ENCODE measurements at places on chromosomes 12 and 14.

DNA sequence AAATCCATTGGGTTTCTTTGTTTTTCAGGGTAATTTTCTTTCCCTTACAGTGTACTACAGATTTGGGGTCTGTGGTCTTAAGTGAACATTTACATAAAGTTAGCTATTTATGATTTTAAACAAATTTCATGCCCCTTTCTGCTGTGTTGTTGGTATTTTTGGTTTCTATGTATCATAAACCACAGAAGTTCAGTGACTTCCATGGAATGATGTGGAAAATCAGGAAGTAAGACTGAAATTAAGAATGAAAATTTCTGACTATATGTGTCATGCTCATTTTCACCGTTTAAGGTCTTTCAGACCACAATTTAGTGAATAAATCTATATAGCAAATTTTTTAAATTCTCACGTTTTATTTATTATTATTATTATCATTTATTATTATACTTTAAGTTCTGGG, 31.7 kb downstream of the ETV6 start:
- DNase-seq = no peak

DNA sequence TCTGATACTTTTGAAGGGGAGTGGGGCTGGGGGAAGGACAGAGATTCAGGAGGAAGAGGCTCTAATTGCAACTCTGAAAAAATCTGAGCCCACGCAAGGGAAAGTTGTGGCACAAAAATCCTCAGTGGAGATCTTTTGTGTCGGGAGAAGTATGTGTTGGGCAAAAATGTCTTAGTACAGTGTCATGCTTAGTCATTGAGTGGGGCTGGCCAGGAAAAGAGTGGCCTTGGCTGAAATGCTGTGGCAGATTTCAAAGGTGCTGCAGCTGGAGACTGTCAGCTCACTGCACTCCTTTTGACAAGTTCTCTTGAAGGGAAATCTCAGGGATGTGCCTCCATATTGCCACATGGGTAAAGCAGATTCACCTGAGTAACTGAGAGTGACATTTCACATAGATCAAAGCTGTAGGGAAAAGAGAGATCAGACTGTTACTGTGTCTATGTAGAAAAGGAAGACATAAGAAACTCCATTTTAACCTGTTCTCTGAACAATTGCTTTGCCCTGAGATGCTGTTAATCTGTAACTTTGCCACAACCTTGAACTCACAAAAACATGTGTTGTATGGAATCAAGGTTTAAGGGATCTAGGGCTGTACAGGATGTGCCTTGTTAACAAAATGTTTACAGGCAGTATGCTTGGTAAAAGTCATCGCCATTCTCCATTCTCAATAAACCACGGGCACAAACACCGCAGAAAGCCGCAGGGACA, 36.0 kb upstream of the GLIPR1 start:
- no peak for DNase-seq

GRCh38 chr12:93198086-93198485, 179.6 kb upstream of the NUDT4 start:
- no peak for DNase-seq

DNA sequence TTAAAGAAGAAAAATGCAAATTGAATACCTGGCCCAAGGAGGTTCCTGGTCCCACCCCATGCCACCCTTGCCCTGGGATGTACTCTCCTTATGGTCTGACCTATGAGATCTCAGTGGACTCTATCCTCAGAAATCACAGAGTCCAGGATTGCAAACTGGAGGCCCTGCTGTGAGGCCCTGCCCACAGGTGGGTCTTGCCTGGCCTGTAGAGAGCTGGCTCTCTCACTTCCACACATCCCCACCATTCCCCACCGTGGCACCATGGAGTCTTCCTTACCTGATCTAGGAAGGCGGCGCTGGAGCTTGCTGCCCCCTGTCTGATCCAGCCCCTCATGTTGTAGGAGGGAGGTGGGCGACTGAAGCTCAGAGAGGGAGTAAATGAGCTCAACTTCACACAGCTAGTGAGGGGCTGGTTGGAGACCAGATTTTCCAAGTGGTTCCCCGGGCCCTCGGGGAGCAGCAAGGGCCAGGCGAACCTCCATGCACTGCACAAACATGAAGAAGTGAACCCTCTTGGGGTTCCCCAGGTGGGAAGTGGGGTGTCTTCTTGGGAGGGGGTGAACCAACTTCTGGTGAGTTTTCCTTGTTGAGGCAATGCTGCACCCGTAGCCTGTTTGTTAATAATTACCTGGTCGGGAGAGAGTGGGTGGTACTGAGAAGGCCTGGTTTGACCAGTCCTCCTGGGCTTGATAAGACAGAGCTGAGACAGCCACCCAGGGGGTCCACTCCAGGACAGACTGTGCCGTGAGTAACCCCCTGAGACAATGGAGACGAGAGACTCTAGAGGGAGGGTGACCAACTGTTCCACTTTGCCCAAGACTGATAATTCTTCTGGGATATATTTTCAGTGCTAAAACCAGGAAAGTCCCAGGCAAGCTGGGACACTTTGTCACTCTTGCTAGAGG, at the start of gene SERPINA4:
Gene SERPINA4 (plus strand): TSS at position 692 of the 905 bp plus-strand sequence. CDS start 2,041 bp downstream, outside the sequence.
- DNase-seq = no peak

- DNase-seq = no peak
Observed at GRCh38 chr12:47832263-47832933, 12.7 kb upstream of the HDAC7 start.

All from CD4-positive, alpha-beta T cell treated with Interleukin-15 for 1 hour (primary cell).